ENCODE measurements at places on chromosomes 12 and 14.
A peak's percentile ranks its signal among the peaks of the same experiment; 100 is the strongest.

DNA sequence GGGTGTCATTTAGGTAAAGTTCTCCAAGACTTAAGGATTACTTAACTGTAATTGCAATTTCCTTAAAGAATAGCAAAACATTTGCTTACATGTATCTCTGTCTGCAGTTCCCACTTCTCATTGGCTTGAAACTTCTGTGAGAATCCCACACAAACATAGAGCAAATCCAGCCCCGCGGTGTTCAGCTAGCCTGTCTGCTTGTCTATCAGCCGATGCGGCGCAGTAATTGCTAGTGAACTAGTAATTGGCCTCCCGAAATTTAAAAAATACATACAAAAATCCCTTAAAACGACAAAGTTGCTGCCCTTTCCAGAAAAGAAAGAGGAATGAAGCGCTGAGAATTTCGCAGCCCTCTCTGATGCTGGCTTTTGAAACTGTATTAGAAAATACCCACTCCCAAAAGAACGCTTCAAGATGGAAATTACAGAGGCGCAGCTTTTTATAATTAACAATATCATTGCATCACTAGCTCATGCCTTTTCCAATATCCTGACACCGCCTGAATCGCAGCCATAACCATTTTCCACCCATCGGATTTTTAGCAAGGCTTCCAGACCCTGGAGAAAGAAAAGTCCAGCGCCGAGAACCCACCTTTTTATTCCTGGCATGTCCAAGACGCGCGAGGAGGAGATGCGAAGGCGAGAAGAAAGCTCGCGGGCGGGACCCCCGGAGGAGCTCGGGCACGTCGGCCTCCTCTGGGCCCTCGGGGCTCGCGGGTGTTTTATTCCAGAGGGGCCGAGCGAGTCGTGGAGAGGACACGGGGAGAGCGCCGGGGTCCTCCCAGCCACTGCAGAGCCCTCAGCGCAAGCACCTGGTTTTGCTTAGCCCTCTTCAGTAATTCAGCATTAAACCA is 646 bp downstream of the FBLN5 start:
- no peak for DNase-seq

DNA sequence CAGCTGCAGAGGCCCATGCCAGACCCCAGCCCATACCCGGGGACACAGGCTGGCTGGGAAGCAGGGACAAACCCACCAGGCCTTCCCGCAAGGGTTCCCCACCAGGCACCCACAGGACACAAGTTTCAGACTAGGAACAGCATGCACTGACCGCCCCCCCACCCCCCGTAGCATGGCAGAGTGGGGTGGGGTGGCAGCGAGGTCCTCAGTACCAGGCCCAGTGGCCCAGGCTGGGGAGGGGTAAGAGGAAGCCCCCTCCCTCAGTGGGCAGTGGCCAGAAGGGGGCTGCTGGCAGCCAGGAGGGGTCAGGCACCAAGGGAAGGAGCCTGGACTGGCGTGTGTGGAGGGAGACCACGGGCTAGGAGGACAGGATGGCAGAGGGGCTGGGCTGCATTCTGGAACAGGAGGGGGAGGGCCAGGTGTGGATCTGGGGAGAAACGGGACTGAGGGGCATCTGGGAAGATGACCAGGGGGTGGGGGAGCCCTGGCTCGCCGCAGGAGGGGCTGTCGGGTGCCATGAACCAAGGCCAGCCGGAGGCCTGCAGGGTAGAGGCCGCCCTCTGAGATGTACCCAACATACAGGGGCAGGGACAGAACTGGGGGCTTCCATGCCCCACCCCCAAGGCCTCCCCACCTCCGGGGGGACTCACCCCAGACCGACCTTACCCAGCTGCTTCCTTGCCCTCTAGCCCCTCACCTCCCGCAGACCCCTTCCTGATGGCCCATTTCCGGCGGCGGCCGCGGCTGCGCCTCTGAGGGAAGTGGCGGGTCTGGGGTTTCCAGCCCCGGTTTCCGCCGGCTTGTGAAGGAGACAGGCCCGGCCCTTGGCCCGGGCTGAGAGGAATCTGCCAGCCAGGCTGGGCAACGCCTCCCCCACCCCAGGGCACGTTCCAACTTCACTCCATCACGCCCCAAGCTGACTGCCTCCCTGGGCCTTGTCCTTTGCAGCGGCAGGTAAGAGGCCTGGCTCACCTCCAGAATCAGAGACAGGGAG is 5.6 kb upstream of the JAG2 start:
- DNase-seq: no peak

GRCh38 chr14:39184628-39185255 is 9.7 kb downstream of the PNN start:
- DNase-seq: no peak

- peak; percentile 81 for DNase-seq
These were observed 6.3 kb upstream of the TPCN1 start for GRCh38 chr12:113214895-113215400.

- peak; percentile 27 for DNase-seq
These were observed 27.1 kb downstream of the VWF start for GRCh38 chr12:6097411-6097810.

DNA sequence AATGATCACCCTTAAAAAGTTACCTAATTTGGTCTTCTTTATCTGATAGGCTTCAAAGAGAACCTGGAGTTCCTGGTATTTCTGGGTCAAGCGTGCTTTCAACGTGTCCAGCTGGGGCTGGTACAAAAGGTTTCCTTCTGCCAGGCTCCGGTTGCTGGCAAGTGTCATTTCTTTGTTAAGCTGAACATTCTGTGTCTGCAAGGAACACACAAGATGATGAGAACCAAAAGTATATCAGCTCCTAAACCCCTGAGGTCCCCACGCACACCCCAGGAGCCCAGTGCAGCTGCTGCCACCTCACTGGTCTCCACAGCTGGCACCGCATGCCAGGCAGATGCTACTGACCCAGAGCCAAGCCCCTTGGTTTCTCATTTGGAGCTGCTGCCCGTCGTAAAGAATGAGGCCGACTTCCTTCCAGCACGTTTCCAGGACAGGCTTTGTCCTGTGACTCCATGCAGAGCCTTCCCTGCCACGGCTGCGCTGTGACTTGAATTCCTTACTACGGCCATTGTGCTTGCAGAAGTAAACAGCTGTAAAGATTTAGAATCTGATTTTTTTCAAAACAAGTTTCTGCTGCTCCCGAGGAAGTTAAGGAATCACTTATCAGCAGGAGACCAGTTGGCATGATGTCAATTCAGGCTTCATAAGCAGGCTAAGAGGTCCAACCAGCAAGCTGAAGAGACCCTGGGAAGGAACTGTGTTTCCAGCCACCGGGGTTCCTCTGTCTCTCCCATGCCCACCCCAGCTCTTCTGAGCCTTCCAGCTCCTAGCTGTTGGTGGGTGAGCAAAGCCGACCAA is 24.9 kb downstream of the VPS37B start:
- DNase-seq: no peak

GRCh38 chr12:115943630-115944391 is 333.7 kb downstream of the MED13L start:
- no peak for DNase-seq

DNA sequence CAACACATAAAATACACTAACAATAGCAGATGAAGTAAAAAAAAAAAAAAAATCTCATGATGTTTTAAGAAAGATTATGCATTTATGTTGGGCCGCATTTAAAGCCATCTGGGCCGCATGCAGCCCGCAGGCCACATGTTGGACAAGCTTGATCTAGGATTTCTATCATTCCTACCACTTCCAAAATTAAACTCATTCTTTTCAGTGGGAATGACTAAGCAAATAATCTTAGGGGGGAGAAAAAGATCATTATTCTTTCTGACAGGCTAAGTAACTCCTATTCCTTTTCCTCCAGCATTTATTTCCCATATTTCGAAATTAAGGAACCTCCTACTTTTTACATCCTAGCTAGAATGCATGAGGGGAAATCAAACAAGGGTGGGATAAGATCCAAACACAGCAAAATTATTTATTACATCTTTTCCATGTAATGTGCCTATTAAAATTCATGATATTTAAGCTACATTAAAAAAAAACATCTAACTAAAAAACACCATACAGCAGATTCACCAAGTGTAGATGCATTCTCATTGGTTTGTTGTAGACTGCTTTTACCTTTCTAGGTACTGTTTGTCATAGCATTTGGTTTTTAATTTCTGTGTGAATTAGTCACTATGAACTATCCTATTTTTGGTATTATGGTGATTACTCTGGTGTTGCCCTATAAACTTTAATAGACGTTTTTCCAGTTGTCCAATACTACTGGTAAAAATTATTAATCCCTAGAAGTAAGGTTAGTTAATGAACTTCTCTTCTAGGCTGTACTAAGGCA is 76.1 kb downstream of the RASSF8 start:
- DNase-seq: no peak

DNA sequence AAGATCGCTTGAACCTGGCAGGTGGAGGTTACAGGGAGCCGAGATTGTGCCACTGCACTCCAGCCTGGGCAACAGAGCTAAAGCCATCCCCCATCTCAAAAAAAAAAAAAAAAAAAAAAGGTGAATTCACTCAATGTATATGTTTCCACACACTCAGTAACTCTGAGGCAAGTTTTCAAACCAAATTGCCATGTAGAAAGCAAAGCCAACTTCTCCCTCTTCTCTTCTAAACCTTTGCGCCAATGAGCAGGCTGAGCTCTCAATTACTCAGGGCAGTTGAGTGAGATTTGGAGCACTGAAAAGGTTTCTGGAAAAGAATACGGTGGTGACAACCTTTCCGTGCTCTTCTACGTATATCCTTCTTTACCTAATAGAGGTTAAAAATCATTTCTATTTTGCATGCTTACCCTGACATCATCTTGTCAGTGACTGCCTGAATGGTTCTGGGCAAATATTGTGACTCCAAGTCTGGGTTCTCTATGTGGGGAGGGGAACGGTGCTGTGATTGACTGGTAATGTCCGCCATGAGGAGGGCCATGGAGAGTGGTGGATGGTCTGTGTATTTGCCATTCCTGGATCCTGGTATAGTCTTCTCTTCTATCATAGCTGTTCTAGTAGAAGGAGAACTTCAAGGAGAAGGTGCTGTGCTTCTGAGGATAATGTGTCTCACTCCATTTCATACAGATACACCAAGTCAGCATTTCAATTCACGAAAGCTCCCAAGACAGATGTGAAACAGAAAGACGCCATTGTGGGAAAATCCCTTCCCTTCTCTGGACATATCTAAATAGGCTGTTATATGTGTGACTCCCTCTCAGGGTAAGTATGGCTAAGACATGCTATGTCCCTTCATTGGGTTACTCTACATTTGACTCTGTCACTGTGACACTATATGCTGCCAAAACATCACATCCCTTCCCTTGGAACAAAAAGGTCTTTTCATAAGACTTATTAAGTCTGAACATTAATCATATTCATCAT is 46.2 kb upstream of the MED13L start:
- no peak for DNase-seq

- DNase-seq: no peak
These were observed 17.5 kb upstream of the ISM2 start for GRCh38 chr14:77516126-77516525.

DNA sequence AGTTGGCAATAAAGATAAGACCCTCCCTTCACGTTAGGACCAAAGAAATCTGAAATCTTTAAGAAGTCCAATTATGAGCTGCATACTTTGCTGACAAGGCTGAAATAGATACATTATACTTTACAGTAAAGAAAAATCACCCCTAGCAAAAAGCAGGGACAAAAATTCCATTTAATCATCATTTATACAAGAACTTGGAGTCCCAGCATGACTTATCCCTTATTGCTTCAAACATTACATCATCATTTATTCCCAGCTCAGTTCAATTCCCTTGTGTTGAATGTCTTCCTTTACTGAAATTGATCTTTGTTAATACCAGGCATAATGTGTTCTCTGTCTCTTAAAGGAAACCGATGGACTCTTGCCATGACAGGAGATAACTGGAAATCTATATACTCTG is 449.6 kb upstream of the CCDC196 start:
- no peak for DNase-seq

- DNase-seq: no peak
These were observed 84.6 kb upstream of the CCDC196 start for GRCh38 chr14:66401449-66402095.

DNA sequence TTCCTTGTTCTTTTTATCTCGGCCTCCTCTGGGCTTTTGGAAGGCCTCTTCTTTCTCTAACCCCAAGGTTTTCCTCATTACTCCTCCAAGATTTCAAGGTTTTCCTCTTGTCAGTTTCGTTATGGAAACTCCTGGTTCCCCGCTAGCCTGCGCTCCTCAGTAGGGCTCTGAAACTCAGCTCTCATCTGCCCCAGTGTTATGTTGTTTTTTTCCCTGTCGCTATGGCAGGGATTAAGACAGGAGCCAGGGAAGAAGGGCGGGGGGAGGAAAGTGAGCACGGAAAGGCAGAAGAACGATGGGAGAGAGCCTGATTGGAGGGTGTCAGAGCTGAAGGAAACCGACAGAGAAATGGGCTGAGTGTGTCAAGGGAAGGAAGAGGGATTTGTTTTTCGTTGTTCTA is 26.5 kb upstream of the JDP2 start:
- no peak for DNase-seq

DNA sequence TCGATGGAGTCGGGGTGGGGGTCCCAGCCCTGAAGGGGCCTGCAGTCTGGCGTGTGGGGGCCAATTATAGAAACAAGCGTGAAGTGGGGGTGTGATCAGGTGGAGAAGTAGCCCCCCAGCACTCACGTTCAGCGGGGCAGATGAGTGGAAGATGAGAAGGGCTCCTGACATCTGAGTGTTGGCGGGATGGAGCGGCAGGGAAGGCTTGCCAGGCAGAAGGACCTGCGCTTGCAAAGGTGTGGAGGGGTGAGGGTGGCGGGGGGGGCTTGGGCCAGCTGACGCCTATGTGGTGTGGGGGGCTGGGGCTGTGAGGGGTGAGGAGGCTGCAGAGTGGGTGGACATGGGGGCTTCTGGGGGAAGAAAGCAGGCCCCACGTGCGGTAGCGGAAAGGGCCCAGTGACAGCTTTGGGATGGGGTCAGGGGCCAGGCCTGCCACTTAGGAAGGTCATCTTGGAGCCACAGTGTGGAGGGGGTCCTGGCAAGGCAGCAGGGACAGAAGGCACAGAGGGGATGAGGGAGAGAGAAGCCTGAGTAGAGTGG is 22.2 kb upstream of the BEGAIN start:
- DNase-seq: no peak

DNA sequence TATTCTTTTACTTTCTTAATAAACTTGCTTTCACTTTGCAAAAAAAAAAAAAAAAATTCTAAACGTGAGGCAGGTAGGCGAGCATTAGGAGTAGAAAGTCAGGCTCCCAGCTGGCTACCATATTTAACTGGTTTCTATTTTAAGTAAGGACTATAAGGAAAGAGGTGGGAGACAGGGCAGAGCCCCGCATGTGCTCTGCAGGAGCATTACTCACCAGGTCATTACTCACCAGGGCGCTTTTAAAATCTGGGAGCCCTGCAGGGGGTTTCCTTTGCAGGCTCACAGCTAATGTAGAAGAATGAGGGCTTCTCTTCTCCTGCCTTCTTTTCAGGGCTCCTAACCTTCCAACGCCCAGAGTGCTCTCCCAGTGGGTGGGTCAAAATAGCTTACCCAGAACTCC is 14.0 kb upstream of the DPF3 start:
- DNase-seq: no peak

DNA sequence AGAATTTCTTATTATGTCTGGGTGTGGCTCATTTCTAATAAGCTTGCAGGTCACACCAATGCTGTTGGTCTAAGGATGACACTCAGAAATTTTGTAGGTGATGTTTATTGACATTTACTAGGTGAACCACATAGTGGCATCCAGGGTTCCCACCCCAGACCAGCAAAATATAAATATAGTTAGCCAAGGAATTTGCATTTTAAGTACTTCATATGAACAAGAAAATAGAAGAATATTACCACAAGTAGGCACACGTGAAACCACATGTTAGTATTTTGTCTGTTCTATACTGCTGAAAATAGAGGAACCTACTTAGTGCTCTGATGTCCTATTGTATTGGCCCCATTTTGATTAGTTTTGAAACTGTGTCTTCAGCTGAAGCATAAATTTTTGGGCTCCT is 71.1 kb downstream of the USP15 start:
- no peak for DNase-seq

- DNase-seq: no peak
These were observed 615.1 kb downstream of the TMEM121 start for GRCh38 chr14:106141242-106142220.

- no peak for DNase-seq
These were observed 122.8 kb downstream of the NTF3 start for GRCh38 chr12:5554711-5555110.
